Renal cortex interstitium (tissue), 15 donors: ENCODE measurements at places on chromosomes 13 and 19.

DNA sequence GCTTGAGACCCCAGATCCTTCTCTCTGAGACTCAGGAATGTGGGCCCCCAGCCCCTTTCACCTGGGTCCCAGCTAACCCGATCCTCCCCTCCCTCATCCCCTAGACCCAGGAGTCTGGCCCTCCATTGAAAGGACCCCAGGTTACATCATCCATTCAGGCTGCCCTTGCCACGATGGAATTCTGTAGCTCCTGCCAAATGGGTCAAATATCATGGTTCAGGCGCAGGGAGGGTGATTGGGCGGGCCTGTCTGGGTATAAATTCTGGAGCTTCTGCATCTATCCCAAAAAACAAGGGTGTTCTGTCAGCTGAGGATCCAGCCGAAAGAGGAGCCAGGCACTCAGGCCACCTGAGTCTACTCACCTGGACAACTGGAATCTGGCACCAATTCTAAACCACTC is 463 bp downstream of the FGF21 start:
- no peak for DNase-seq

GRCh38 chr13:38669234-38669964 is 17.5 kb upstream of the FREM2 start:
- DNase-seq = no peak

- DNase-seq = peak; percentile 46
Measured at GRCh38 chr13:40777166-40777808, 6.3 kb upstream of the MRPS31 start.

- no peak for DNase-seq
Measured at GRCh38 chr19:28148554-28148953, 1064.4 kb downstream of the UQCRFS1 start.

DNA sequence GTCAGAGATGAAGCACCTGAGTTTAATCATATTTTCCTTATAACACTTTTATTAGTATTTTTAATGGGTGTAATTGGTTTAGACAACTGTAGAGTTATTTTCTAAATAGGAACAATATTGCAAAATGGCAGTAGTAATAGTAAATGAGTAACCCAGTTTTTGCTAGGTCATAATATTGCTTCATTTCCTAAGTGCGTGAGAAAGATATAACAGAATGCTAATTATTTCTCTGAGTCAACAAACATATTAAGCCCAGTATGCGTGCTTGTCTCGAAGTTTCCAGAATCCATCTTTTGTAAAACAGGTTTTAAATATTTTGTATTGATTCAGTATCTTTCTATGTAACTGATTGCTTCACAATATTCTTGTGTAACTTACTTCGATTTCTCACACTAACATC is 315.3 kb downstream of the MYO16 start:
- no peak for DNase-seq

DNA sequence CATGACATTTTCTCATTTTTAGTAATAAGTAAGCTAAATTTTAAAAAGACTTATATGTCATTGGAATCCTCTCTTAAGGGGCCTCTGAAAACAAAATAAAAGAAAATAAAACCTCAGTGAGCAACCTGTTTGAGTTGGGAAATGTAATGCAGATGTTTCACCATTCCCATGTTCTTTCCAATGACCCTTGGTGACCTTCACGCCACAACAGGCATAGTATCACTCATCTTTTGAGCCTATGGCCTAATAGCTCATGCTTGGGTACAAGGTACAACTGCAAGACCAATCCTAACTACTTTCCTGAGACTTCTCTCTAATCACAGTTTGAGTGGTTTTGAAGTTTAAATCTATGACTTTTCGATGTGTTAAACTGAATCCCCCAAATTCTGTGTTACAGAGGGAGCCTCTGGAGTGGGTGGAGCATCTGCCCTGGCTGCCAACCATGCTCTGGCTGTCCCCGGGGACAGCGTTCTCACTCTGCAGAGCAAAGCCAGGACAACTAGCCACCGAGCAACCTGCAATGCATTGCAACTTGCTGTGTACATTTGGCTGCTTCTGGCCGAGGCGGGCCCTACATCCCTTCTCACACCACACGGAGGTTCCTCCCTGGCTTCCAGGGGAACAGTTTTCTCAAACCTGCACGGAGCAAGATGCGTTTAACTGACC is 307.9 kb upstream of the MAB21L1 start:
- DNase-seq = no peak

DNA sequence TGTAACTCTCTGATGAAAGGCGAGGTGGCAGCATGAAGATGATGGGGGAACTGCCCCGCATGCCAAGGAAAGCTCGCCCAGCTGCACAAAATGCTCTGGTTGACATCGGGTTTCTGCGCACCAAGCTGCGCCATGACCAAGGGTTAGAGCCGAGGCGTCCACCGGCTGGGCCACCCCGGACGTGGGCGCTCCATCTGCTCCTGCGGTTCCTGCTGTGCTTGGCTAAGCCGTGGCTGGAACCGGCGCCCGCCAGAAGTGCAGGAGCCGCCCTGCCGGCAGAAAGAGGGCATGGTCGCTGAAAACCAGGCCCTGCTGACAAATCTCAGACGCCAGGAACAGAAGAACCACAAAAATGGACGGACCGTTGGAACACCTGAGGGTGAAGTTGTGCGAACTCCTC is 57.9 kb downstream of the ZNF100 start:
- DNase-seq = no peak

DNA sequence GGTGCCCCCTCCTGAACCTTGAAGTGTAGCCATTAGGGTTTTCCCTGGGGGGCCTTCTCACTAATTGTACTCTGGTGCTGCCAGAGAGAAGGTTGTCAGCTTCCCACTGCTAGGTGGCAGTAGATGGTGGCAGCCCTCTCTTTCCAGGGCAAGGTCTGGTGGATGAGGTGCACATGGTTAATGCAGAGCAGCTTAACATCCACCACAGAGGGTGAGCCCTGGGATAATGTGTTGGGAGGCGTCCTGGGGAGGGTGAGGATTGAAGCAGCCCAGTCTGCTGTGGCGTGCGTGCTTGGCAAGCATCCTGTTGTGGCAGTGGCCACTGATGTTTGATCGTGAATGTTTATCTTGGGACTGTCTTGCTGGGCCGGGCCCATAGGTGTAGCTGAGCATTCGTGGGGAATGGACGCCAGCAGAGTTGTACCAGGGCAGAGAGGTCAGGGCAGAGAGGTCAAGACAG is 5.8 kb downstream of the EGLN2 start:
- DNase-seq = no peak

DNA sequence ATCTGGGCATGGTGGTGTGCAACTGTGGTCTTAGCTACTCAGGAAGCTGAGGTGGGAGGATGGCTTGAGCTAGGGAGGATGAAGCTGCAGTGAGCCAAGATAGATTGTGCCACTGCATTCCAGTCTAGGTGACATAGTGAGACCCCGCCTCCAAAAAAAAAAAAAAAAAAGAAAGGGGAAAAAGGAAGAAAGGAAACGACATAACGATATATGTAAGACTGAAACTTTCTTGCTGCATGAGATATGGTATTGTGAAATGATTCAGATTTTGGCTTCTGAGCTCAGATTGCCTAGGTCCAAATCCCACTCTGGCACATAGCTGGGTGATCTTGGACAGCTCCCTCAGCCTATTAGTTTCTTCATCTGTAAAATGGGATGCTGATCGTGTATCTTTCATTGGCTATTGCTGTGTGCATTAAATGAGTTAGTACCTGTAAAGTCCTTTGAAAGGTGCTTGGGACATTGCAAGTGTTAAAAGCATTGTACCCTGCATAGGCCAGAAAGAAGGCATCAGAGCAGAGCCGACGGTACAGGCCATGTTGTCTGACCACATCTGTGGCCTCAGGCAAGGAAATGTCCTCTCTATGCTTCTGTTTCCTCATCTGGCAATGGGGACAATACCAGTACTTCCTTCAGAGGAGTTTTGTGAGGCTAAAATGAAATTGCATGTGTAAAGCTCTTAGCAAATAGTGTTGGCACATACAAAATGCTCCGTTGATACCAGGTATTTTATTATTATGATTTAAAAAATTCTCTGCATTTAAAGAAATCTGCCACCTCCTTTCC is 32.6 kb upstream of the SLC46A3 start:
- no peak for DNase-seq

DNA sequence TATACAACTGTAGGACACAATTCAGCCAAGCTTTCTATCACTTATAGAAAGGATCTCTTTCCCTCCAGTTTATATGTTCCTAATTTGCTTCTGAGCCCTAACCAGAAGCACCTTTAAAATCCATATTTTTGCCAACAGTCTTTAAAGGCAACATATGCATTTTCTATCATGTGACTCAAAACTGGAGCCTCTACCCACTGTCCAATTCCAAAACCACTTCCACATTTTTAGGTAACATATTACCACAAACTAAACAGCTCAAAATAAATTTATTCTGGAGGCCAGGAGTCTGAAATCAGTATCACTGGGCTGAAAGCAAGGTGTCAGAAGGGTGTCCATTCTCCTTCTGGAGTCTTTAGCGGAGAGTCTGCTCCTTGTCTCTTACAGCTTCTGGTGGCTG is 15.9 kb upstream of the EFNB2 start:
- DNase-seq = no peak

- no peak for DNase-seq
Measured at GRCh38 chr13:30061217-30061616, 210.8 kb upstream of the UBL3 start.

DNA sequence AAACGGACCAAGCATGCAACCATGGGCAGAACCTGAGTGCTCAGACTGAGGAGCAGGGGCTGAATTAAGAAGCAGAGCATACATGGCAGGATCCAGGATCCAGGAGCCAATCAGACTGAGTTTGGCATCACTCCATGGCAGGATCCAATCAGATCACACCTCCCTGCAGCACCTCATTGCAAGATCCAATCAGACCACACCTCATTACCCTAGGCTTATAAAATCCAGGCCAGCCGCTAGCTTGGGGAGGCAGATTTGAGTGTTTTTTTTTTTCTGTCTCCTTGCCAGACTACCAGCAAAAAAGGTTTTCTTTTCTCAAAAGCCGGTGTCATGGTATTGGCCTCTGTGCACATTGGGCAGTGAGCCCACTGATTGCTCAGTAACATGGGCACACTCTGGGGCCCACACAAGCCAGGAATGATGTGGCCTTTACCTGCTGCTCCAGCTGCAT is 127.9 kb upstream of the GJB6 start:
- DNase-seq = no peak

DNA sequence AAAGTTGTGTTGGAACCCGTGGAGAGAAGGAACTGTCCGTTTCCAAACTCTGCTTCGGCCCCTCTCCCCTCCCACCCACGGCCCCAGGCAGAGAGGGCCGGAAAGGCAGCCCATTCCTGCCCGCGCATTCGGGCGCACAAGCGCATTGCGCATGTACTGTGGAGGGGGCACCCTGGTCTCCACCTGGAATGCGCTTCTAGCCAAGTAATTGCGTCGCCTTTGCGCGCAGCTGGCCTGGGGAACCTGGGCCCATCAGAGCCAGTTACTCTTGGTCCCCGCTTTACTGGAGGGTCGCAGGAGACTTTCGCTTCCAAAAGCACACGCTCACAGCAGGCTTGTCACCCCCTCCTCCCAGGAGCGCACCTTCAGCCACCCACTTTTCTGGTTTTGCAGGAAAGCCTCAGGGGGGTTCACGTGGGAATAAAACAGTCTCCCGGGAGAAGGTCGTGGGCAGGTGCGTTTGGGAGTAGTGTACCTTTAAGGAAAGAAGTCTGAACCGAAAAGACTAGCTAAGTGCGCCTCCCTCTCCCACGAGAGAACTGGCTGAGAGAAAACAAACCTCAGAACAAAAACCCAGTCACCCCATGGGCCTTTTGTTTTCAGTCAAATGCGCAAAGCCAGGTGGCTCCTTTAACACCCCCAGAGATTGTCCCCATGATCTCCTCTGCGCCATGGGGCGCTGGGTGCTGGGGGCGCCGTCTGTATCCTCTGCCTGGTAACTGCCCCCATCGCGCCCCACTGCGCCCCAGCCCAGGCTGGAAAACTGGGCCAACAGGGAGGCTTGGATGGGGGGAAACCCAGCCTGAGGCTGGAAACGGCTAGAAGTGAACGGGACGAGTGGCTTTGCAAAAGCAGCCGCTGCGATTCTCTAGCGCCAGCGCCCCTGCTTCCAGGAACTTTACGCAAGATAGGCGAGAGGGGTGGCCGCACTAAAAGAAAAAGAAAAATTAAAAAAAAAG is 28.5 kb downstream of the GSX1 start:
- DNase-seq = no peak

GRCh38 chr13:77386046-77386445 is 59.2 kb upstream of the MYCBP2 start:
- DNase-seq = no peak

DNA sequence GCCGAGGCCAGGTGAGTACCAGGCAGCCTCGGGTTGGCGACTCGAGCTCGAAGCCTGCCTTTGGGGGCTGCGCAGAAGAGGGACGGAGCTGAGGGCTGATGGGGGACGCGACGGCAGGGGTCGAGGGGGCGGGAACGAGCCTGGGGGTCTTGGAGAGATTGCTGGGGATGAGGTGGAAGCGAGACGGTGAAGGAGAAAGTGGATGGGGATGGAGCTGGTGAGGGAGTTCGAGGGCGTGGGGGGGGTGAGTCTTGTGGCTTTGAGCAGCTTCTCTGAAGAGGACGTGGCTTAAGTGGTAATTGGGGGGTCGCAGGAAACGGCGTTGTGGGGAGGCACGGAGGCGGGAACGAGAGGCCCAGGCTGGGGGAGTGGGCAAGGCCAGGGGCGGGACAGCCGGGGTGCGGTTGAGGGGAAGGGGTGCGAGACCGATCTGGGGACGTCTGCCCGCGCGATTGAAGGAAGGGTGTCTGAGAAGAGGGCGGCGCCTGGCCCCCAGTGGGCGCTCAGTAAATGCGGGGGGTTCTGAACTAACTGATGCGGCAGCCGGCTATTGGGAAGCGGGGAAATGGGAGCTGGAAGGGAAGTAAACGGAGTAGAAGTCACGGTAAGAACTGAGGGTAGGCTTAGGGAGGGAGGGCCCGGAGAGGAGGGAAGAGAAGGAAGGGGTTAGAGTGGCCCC is 426 bp downstream of the MYO9B start:
- no peak for DNase-seq

GRCh38 chr13:76647550-76647949 is 238.7 kb downstream of the KCTD12 start:
- DNase-seq = no peak

GRCh38 chr19:35744430-35745327 is 539 bp downstream of the U2AF1L4 start:
- DNase-seq = peak; percentile 87

DNA sequence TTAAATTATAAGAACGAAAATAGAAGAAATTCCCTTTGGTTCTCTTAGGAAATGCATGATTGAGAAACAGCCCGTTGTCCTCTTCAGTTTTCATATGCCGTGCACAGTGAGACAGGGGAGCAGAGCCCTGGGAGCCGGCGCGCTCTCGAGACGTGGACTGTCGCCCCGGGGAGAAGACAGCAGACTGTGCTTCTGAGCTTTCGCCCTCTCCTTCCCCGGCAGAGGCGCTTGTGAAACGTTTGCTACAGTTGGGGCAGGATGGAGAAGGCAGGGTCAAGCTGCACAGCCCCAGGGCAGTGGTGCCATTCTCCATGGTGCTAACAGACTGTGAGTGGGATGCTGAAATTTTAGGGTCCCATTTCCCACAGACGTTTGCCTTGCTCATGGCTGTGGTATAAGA is 192.2 kb upstream of the KL start:
- no peak for DNase-seq

DNA sequence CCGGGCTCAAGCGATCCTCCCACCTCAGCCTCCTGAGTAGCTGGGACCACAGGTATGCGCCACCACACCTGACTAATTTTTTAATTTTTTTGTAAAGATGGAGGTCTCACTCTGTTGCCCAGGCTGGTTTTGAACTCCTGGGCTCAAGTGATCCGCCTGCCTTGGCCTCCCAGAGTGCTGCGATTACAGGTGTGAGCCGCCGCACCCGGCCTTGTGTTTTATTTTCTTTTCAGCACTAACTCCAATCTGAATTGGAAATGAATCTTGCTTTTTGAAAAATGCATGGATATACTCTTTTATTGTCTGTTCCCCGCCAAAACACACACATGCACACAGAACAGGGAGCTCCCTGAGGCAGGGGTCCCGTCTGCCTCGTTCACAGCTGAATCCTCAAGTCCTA is 1.3 kb upstream of the ISOC2 start:
- DNase-seq = no peak
